Peyer's patch (tissue), 4 donors: ENCODE measurements at places on chromosomes 2 and 18. TPM values are rescaled to one million over a fixed set of nuclear protein-coding genes. Genes with fewer than 3 reads are reported as not detected.

DNA sequence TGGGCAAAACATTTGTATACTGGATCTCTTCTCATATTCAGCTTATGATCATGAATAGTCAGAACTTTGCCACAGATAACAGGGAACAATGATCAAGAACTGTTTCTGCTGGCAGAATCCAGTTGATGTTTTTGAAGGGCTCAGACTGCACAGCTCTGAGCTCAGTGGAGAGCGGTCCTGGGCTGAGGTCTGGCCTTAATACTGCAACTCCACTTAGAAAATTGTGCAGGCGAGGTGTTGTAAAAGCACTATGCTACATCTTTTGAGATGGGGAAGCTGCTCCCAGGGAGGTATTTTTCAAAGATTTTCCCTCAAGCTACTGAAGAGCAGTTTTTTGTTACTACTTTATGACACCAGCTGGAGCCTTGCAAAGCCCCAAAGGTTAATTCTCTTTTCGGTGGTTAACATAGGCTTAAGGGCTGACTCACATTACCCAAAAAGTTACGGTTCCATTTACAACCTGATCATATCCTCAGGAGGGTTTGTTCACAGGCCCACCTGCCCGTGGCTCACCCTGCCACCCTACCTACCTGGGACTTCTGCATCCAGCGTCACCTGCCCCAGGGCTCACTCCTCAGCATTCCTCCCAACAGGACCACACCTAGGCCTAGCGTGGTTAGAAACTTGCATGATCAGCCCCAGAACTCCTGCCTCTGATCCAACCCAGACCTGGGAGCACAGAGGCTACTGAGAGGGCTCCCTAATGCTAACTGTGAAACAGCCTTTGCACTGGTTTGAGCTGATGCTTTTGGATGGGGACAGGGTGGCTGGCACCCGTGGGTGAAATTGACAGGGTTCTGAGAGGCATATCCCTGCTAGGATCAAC, 114.4 kb downstream of the NCK2 start:
- no peak for DNase-seq

DNA sequence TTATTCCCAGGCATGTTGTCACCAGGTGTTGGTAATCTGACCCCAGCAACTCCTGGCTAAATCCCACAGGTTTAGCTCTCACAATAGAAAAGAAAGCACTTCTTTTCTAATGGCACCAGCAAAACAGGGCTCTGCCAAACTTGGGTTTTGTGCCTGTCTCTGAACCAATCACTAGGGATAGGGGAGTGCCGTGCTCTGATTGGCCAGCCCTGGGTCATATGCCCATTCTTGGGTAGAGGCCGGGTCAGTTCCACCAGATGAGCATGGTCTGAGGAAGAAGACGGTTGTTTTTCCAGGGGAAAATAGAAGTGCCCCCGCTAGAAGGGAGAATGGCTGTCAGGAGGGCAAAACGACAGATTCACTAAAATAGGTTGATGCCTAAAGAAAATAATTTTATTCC, 14.7 kb downstream of the CDK15 start:
- no peak for DNase-seq

GRCh38 chr2:238963971-238964328, 116.1 kb downstream of the TWIST2 start:
- DNase-seq = no peak

Gene DNER
- 1.3 TPM for total RNA-seq

Gene GKN2
- not detected for total RNA-seq
